ENCODE measurements at places on chromosomes 16 and 17. TPM values are rescaled to one million over a fixed set of nuclear protein-coding genes. Genes with fewer than 3 reads are reported as not detected.

Gene VTN
- 0.15 TPM for total RNA-seq

Gene KRT33B
- not detected for total RNA-seq

Gene CCL8
- total RNA-seq = not detected

Gene NGFR
- 0.58 TPM for total RNA-seq

Gene TBC1D3C
- not detected for total RNA-seq
